ENCODE measurements at places on chromosomes 3 and 15.

DNA sequence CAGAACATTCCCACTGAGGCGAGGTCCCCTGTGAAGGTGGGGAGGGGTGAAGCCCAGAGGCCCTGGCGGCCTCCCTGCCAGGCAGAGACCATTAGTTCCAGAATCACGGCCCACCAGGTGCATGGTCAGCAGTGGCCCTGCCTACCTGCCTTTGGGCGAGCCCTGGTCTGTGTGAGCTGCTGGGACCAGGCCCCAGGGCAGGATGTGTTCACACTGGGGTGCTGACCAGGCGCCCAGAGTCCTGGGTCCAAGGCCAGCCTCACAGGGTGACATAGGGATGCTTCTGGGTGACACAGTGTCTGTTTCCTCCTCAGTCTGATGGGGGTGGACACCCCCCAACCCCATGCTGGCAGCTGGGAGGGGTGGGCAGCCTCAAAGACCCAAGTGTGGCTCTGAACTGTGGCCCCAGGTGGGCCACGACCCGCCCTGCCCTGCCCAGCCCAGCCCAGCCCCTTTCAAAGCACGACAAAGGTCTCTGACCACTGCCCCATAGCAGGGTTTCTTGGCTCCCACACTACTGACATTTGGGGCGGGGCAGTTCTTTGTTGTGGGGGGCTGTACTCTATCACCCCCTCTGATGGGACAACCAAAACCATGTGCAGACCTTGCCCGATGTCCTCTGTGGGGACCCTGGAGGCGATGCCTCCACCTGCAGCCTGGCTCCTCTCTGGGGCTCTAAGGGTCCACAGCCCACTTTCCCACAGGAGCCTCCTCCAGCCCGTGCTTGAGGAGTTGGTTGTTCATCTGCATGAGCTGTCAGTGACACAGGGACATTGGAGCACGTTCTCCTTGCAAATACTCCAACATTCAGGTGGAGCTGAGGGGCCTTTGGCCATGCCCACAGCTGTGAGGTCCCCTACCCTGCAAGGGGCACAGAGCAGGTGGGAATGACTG, 44.8 kb upstream of the SLC41A3 start:
- no peak for DNase-seq

GRCh38 chr3:3765661-3766060, 33.6 kb upstream of the LRRN1 start:
- no peak for DNase-seq

DNA sequence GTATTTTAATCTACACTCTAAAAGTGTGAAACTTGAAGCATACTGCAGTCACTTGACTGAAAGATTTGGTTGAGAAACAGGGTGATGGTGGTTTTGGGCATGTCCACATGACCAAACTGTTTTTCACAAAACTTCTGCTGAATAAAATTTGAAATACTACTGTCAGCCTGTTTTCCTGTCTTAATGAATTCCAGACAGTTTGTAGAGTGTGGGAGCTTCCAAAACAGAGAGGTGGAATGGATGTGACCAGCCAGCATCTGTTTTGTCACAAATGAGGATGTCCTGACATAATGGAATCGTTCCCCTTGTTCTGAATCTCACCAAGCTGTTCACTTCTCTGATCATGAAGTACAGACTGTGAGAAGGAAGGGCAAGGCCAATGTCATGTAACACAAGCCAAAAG, 11.8 kb downstream of the MITF start:
- DNase-seq = no peak

DNA sequence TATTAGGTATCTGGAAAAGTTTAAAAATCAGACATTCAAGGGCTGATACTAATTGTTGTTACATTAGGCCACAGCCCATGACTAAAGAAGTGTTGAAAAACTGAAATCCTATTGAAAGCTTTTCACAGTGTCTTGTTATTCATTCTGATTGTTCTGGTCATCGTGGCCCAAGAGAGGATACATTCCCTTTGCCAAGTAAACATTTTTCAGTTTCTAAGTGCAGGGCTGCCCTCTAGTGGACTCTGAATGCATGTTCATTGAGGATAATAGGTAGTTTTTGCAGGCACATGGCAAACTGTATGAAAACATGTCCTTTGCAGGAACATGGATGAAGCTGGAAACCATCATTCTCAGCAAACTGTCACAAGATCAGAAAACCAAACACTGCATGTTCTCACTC, 181.1 kb downstream of the MYRIP start:
- DNase-seq = no peak

- no peak for DNase-seq
Measured at GRCh38 chr15:40424483-40425115, 16.2 kb upstream of the BAHD1 start.

DNA sequence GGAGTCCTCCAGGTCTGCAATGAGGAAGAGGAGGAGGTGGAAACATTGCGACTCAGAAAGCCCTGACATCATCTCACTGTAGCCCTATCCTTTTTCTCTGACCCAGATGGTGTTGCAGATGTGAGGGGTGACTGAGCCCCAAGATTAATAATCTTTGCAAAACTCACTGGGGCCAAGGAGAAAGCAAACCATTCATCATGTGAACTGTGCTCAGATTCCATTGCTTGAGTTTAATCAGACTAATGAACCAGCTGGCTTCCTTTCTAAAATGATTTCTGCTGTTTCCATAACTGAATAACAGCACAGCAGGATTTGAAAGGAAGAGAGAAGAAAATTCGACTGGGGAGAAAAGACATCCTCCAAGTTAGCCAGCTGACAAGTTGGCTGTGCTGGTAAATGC, 13.4 kb upstream of the DGKG start:
- DNase-seq = no peak

GRCh38 chr15:49163678-49164077, 6.4 kb upstream of the GALK2 start:
- DNase-seq = no peak

DNA sequence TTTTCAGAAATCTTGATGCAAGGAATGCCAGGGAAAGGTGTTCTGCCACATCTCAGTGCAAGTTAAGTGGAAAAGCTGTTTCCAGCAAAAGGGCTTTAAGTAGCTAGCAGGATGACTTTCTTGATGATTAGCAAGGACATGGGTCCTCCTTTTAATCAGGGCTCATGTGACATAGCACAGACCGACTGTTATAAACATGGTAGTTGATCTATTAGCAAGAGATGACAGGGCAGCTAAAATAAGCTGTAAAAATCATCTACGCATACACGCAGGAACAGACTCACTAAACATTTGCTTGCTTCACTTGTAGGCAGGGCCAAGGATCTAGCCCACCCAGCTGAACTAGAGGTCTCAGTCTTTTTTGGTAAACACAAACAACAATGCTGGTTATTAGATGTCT, 69.0 kb downstream of the GOLIM4 start:
- DNase-seq = no peak

DNA sequence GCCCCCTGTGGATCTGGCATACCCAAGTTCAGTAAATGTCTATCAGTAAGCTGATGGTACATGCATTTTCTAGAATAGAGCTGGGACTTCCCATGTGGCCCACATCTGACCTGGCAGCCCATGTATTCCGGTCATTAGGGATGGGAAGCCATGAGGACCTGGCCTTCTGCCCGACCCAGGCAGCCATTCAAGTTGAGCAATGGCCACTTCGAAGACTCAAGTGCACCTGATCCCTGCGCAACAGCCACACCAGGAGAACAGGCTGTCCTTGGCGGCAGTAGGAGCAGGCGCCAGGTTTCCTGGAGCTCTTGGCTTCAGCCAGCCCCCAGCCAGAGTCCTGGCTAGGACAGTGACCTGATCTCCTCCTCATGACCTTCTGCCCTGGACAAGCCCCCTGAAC, 14.6 kb downstream of the HEMK1 start:
- no peak for DNase-seq

- DNase-seq = no peak
Measured at GRCh38 chr3:55617385-55617784, 130.3 kb upstream of the WNT5A start.

- no peak for DNase-seq
Measured at GRCh38 chr15:78097667-78098066, 5.3 kb downstream of the SH2D7 start.

DNA sequence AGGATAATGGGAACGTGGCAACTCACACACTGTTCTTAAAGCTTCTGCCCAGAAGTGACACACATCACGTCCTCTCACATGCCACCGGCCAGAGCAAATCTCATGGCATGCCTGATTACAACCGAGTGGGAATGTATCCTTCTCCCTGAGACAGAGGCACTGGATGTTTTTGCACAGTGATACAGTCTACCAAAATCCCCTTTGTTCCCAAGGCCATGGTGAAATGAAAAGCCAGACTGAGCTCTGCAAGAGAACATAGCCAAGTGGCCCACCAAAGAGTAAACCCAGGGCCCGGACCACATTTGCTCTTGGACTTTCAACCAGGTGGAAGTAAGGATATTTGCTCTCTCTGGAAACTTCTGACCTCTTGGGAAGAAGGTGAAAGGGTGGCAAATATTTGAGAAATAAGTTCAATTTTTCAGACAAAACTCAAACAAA, 186.2 kb upstream of the STT3B start:
- no peak for DNase-seq

- no peak for DNase-seq
Measured at GRCh38 chr15:31268108-31268501, 58.5 kb upstream of the KLF13 start.

GRCh38 chr3:143151004-143151731, 31.6 kb downstream of the CHST2 start:
- no peak for DNase-seq

GRCh38 chr3:107620534-107620933, 97.8 kb downstream of the BBX start:
- no peak for DNase-seq

GRCh38 chr3:124291008-124291407, 299.1 kb upstream of the ROPN1 start:
- no peak for DNase-seq

GRCh38 chr3:3992312-3992874, 193.2 kb downstream of the LRRN1 start:
- no peak for DNase-seq

DNA sequence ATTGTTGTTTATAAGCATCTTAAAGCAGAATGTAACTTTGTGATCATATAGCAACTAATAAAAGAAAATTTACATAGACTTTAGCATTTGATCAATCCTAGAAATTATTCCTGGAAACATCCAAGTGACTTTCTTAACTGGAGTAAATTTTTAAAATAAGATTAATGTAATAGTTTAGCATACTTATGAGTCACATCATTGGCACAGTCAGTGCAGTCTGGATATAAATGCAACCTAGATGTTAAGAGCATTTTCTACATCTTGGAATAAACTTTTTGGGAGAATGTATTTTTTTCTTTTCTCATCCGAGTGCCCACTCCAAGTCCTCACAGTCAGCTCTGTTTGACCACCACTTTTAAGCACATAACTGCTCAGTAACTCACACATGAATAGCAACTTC, 324.6 kb upstream of the PLSCR5 start:
- DNase-seq = no peak

DNA sequence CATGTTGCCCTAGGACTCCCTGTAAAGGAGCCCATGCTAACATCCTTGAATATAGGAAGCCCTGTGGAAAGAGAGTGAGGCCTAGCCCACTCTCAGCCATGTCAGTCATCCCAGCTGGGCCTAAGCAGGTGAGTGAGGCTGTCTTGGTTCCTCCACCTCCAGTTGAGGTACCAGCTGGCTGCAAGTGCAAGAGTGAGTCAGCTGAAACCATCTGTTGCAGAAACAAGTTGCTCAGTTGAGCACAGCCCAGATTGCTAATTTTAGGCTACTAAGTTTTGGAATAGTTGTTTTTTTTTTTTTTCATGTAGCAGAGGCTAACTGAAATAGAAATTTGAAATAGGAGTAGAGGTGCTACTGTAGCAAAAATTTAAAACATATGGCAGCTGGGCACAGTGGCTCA, 43.7 kb upstream of the ADPGK start:
- no peak for DNase-seq

- no peak for DNase-seq
Measured at GRCh38 chr15:85494048-85494777, 113.8 kb downstream of the AKAP13 start.

- no peak for DNase-seq
Measured at GRCh38 chr15:47964229-47964628, 156.6 kb upstream of the SLC24A5 start.

GRCh38 chr15:57651445-57651844, 55.1 kb upstream of the POLR2M start:
- DNase-seq = no peak

GRCh38 chr3:39038165-39038564, 13.6 kb downstream of the SCN11A start:
- DNase-seq = no peak

GRCh38 chr15:91981821-91982800, 128.6 kb downstream of the SLCO3A1 start:
- no peak for DNase-seq

- no peak for DNase-seq
Measured at GRCh38 chr15:47427463-47427862, 289.8 kb upstream of the SEMA6D start.

GRCh38 chr3:181839039-181839915, 127.6 kb downstream of the SOX2 start:
- no peak for DNase-seq

- no peak for DNase-seq
Measured at GRCh38 chr3:165854696-165855095, 17.5 kb upstream of the BCHE start.

- DNase-seq = no peak
Measured at GRCh38 chr3:195286115-195286872, 15.3 kb upstream of the XXYLT1 start.

DNA sequence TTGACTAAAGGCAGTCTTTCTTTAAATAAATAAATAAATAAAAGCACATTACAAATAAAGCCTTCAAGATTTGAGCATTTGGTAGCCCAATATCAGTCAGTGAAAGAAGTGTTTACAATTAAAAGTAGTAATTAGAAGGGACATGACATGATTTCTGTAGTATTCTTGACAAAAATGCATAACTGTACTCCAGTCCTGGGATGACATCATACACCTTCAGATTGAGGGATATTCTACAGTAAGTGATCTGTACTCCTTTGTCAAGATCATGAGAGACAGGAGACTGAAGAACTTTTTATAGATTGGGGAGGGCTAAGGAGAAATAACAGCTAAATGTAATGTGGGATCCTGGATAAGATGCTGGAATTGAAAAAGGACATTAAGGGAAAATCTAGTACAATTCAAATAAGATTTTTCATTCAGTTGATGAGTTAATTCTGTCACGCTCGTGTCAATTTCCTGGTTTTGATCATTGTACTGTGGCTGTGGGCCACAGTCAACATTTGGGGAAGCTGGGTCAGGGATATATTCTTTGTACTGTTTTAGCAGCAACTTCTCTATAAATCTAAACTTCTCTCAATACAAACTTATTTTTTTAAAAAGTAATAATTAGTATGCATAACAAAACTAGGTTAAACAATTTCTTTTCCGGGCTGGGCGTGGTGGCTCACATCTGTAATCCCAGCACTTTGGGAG, 314.8 kb downstream of the PTPRG start:
- no peak for DNase-seq

GRCh38 chr3:156433910-156434309, 121.0 kb downstream of the SSR3 start:
- DNase-seq = no peak

DNA sequence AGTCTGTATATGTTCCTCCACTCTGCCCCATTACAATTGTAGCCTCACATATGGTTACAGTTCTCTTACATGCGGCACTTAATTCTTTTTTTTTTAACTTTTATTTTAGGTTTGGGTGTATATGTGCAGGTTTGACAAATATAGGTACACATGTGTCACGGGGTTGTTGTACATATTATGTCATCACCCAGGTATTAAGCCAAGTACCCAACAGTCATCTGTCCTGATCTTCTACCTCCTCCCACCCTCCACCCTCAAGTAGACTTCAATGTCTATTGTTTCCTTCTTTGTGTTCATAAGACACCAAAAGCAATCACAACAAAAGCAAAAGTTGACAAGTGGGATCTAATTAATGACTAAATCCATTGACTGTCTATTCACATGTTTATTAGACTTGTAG, 144.6 kb upstream of the TP63 start:
- DNase-seq = no peak
